Activated CD4-positive, alpha-beta T cell treated with anti-CD3 and anti-CD28 coated beads, Interleukin-2, amount 50 U/mL, for 4 hours (primary cell): ENCODE measurements at places on chromosomes 5 and 9.

GRCh38 chr9:114958021-114958843 is 27.8 kb upstream of the TNFSF8 start:
- peak; percentile 55 for DNase-seq

DNA sequence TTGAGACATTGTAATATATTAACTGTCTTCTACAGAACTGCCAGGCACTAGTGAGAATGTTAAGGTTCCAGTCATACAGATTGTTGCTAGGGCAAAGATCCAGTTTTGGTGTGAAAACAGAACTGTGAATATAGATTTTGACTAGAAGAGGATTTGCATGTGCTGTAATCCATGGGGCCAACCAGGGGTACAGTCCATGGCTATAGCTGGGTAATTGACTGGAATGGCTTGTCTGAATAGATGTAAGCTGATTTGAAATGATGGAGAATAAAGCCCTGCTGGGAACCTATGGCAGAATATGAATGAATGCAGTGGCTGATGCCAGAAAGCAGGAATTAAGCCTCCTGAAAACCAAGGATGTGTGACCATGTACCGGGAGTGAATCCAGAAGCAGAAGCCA is 748.5 kb upstream of the CDH10 start:
- no peak for DNase-seq

DNA sequence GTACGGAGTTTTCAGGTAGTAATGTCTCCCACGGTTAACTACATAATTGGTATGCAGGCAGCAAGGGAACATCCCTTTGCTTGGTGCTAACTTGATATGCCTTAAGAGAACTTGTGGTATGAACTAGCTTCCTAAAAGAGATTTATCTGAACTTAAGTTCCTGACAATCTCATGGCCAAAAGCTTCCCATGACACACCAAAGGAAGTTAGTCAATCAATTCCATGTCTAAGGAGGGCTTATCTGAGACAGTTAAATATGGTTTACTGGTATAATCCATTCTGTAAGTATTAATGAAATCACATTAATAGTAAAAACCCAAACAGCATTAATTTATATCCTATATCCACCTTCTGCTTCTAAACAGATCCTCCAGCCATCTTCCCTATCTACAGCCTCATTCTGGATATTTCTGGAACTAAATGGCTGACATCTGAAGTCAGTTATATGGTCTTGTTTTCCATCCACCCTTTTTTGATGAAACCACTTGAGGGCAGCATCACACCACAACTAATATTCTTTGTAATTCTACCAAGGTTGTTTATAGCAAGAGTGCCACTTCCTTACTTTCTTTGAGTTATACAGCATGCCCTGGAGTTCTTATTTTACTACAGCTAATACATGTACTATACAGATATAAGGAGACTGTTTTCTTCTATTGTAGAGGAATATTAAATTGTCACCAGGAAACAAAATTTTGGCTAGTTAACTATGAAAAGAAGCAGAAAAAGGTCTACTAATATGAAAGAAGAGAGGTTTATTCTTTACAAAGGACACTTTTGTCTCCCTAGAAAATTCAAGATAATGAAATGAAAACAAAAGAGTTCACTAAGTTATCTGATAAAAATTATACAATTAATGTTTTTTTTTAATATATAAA is 34.7 kb downstream of the SHOC1 start:
- peak; percentile 26 for DNase-seq

DNA sequence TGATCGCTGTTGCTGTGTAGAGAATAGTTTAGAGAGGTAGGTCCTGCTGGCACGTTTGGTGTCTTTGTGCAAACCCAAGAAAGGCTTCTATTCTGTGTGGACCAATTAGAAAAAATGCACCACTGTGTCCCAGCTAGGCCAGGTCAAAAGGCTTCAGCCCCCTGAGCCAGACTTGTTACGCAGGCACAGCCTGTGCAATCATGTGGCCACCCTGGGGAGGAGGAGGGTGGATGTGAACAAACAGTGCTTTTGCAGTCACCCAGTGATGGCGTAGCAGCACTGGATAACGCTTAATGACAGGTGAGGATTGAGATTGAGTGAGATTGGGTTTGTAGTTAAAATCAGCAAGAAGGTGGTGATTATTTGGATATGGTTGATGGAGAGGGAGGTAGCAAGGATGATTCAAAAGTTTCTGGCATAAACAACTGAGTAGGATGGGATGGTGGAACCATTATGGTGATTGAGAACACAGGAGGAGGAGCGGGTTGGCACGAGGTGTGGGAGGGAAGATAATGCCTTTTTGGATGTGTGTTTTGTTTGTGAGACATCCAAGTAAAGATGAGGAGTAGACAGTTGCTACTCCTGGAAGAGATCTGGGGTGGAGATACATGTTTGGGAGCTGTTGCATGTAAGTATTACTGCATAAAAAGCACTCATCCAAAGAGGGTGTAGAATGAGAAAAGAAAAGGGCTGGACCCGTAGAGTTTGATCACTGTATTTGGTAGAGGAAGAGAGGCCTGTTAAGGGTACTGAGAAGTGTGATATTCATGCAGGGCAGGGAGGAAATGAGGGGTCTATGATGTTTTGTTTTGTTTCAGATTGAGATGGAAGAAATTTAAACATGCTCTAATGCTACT is 6.7 kb downstream of the GCNT1 start:
- DNase-seq: no peak

DNA sequence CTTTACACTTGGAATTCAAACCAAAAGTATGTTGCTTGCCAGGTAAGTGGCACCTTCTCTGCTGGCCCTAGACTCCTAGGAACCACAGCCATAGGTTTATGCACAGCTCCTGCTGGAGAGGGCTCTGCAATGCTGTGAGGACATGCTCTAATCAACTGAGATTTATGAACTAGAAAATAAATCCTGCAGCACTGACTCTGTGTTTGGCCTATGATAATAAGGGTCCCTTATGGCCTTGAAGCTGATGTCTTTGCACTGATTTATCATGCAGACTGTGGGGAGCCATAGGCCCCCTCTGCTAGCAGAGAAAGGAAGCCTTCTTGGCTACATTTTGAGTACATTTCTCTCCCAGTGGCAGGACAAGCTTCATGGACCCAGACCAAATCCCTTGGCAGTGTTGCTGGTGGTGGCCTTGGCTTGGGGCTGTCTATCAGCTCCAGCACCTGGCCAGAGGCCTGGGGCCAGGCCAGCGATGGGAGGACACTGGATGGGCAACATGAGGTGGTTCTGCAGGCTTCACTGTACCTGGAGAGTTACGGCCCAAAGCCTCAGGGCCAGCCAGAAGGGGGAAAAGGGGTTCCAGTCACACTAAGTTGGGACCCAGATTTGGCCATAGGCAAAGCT is 178.0 kb downstream of the SEMA6A start:
- DNase-seq: no peak

DNA sequence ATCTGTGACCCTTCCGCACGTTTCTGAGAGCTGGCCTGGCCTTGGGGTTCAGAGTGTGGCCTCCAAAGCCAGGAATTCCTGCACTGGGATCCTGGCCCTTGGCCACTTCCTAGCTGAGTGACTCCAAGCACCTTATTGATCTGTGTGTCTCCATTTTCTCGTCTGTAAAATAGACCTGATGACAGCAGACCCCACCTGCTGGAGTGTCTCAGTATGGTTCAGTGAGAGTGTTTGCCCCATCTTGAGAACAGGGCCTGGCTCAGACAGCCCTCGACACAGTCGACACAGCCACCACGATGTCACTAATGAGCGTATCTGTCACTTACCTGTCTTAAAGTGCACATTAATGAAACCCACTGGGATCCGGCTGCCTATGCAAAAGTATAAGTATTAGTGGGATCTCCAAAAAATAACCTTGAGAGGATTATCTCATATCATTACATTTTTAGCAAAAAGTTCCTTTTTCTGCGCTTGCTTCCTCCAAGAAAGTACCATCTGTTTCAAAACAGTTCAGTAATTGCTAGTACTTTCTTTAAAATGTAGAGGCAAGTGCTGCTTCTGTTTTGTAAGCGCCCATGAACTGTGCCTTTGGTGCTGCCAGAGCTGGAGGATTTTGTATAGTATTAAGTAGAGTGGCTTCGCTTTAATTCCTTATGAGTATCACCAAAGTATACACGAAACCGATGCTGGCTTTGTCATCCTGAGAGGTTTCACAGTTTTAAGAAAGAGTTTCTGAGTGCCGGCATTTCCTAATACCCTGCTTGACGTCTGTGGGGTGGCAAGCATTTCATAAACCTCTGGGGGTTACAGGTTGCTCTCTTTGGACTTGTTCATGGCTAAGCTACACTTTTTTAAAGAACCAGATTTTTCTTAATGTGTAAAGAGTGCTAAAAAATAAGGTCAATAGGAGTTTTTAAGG is 31.7 kb downstream of the UBE2QL1 start:
- DNase-seq: no peak

DNA sequence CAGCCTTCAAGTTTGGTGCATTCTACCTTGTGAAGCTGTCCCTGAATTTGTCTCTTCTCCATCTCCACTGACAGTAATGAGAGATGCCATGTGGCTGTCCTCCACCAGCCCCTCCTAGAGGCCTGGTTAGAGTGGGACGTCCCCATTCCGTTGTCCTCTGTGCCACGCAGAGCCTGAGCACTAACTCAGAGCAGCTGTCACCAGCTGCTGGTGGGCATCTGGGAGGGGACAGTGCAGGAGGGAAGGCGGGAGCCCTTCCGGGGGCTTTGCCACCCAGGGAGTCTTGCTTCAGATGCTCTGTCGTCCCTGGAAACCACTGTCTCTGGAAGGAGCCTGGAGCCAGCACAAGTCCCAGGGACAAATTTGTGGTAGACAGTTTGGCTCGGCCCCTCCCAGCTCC is 78.6 kb downstream of the PDZD2 start:
- DNase-seq: no peak

- no peak for DNase-seq
Measured at GRCh38 chr5:172156541-172156994, 31.5 kb downstream of the STK10 start.

DNA sequence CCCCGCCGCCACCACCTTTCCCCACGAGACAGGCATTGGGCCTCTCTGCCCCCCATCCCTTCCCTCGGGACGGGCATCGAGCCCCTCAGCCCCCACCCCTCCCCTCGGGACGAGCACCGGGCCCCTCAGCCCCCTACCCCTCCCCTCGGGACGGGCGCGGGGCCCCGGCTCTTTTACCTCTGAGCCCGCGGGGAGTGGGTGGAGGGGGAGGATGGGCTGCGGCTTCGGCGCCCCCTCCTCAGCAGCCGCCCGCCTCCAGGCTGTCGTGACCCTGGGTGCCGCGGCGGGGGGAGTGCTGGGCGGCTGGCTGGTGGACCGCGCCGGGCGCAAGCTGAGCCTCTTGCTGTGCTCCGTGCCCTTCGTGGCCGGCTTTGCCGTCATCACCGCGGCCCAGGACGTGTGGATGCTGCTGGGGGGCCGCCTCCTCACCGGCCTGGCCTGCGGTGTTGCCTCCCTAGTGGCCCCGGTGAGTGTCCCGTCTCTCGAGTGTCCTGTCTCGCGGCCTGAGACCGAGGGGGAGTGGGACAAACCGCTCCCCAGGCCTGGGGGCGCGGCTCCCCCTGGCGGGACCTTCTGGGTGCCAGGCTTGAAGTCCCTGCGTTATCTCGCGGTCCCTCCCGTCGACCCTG is 791 bp downstream of the SLC2A8 start:
- DNase-seq: no peak

DNA sequence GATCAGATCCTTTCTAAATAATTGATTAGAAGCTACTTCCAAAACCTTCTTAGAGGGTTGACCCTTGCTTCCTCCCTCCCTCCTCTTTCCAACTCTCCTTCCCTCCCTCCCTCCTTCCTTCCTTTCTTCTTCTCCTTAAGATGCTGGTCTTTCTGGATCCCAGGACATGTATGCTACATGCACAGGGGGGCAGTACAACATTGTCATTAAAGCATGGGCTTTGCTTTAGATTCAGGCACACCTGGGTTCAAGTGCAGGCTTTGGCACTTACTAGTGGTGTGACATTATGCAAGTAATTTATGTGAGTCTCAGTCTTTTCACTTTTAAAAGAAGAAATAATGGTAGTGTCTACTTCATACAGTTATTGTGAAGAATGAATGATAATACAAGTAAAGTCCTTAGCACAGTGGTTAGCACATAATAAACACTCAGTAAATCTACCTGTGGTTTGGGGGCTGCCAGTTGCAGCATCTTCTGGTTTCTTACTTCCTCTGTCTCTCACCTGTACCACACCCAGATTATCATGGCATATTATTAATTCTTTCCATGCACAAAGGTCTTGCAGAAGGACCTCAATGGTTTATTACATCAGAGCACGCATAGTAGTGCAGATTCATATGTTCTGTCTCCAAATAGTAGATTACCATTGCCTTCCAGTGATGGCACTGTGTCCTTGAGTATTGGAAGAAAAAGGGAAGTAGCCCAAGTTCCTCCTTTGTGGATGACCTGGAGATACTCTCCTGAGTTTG is 154.1 kb downstream of the ARHGAP26 start:
- DNase-seq: no peak
